ENCODE measurements at places on chromosomes 5 and 9.

- no peak for DNase-seq
Observed at GRCh38 chr5:137141779-137142178, 357.3 kb downstream of the SPOCK1 start.

DNA sequence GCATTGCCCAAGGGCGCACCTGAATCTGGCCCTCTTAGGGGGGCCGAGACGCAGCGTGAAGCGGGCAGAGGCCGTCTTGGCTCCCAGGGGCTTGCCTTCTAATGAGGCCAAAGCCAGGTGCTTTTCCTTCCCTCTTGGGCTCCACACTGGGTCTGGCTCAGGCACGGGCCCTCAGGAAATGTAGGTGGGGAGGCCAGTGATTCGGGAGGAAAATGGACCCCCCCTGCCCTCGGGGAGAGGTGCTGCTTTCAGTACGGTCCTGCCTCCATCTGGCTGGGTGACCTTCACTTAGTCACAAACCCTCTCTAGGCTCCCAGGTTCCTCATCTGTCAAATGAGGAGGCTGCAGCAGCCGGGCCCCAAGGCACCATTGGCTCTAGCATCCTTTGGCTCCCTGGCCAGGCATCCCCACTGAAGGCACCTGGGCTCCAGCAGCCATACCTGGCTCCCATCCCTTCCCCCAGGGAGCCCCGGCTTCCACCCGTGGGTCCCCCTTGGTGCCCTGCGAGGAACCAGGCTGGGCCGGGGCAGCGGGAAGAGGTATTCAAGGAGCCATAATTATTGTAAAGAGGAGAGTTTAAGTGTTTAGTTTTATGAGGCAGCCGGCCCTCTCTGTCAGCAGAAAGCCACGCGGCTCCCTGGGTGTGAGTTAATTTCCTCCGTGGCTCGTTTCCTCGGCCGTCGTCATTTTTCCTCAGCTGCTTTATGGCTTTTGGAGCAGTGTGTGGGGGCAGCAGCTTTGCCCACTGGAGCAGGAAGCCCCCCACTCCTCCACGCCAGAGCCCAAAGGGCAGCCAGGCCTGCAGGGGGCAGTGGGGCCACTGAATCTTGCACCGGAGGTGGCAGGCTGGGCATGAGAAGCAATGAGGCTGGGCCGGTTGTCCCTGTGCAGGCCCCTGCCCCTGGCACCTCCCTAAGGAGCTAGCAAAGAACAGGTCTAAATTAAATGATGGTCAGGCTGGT, 24.9 kb upstream of the UNC5A start:
- DNase-seq, result no peak

- DNase-seq, result no peak
Observed at GRCh38 chr9:754150-754931, 87.2 kb upstream of the DMRT1 start.

DNA sequence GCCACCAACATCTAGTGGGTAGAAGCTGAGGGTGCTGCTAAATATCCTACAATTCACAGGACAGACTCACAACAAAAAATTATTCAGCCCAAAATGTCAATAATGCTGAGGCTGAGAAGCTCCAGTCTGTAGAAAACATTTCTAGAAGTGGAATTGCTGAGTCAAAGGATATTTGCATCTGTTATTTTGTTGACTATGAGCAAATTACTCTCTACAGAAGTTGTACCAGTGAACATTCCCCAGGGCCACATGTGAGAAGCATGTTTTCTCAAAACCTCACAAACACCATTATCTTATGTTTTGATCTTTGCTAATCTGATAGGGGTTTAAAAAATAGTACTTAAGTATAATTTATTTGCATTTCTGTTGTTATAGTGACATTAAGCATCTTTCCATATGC, 15.4 kb downstream of the ITK start:
- peak; percentile 75 for DNase-seq

- no peak for DNase-seq
Observed at GRCh38 chr5:119751734-119752094, 122.4 kb downstream of the FAM170A start.

DNA sequence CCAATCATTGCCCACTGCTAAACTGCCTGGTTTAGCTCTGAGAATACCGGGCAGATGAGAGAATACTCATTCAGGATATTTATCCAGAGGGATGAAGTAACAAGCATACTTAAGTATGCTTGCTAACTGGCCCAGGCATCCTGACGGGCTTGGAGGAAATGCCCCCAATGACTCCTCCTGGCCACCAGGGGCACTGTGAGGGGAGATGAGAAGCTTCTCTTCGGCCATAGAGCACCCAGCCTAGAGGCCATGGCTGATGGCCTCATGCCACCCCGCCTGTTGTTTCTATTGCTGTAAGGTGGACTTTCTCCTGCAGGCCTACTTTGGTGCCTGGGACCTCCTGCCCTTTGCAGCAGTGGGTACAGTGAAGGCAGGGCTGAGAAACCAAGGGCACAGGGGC, 134.5 kb upstream of the FSTL4 start:
- no peak for DNase-seq

DNA sequence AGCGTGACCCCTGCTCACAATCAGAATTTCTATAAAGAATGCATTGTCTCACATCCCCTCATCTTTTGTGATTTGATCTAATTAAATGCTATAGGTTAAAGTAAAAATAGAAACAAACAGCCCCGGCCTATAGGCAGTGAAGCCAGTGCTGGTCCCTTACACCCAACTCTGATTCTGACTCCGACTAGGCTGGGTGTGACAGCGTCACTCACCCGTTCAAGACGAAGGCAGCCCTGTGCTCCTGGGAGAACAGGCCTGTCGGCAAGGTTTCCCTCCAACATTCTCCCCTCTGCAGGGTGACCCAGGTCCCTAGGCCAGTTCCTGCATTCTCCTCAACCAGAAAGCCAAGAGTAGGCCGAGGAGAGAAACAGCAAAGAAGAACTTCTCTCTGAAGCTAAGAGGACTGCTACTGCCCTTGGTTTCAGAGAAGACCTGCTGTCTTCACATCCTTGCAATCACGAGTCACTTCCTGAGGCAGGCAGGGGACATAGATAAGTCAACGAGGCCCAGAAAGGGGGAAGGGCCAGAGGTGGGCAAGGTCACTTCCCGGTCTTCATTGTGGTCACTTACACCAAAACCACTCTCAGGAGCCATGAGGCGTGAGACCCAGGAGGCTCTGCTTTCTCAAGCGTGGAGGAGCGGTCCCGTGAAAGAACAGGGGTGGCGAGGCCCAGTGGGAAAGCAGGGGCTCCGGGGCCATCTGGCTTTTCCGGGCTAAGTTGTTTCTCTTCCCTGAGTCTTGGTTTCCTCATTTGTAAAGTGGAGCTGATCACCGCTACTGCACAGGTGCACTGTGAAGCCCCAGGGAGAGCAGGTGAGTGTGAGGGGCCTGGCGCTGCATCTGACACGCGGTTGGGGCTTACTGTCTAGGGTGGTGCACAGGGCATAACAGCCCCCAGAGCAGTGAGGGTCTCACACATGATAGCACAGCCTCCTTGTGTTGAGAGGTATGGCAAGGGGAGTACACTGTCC, 200.8 kb downstream of the CRB2 start:
- DNase-seq, result no peak

- DNase-seq, result no peak
Observed at GRCh38 chr9:136844761-136845464, 2.6 kb downstream of the AJM1 start.

- DNase-seq, result no peak
Observed at GRCh38 chr5:154421868-154422267, 23.9 kb upstream of the SAP30L start.

GRCh38 chr9:121455527-121456239, 44.0 kb downstream of the GGTA1 start:
- DNase-seq, result peak; percentile 15

GRCh38 chr9:20734275-20734674, 50.2 kb downstream of the FOCAD start:
- DNase-seq, result no peak

DNA sequence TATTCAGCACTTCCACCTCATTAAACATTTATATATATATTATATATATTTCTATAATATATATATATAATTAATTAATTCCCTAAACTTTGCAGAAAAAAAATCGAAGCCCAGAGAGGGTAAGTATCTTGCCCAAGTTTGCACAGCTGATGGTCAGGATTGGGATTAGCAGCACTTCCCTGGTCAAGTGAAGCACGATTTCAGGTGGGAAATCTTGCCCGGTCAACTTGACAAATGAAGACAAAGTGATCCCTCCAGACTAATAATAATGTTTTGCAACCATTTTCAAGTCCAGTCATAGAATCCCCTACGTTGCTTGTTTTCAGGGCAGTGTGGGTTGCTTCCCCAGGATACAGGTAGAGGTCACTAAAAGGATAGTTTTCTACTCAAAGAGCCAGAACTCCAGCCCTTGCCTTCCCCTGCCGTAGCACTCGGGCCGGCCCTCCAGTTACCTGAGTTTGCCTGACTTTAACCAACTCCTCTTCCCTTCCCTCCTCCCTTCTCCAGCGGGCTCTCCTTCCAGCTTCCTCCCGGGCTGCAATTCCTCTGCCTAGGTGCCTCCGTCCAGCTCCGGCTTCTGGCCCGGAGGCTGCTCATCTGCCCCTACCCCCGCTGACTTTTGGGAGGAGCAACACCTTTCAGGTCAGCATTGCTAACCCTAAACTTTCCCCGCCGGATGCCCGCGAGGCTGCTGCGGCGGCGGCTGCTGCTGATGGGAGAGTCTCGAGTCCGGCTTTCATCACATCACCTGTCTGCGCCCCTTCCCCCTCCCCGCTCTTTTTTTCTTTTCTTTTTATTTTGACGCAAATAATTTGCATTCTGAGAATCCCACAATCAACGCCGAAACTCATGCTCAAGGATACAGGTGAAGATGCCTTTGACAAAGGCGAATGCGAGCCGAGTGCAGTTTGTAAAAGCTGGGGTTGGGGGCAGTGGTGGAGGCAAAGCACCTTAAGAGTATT, 930 bp downstream of the PRLR start:
- DNase-seq, result no peak

- peak; percentile 8 for DNase-seq
Observed at GRCh38 chr9:72473474-72474261, 47.7 kb upstream of the TMC1 start.

DNA sequence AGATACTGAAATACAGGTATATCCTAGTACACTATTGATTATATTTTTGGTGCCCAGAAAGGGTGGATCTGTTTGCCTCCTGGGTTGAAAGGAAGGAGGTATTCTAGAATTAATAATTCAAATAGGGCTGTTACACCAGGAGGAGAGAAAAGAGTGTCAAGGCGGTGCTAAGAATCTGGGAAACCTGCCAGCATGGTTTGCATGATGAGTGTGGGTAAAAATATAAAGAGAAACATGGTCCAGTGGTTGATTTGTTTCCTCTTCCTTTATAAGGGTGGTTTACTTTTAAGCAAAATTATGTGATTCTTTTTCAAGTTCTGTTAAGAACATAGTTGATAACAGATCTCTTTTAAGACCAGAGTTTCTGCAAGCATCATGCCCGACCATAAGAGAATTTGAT, 69.4 kb upstream of the NFIB start:
- no peak for DNase-seq
